ENCODE measurements at places on chromosomes 4 and X. TPM values are rescaled to one million over a fixed set of nuclear protein-coding genes. Genes with fewer than 3 reads are reported as not detected.

CABS1 gene
- not detected for total RNA-seq

MPC1L gene
- total RNA-seq, result not detected

GPR78 gene
- not detected for total RNA-seq

OTUD5 gene
- total RNA-seq, result 78.1 TPM

DNA sequence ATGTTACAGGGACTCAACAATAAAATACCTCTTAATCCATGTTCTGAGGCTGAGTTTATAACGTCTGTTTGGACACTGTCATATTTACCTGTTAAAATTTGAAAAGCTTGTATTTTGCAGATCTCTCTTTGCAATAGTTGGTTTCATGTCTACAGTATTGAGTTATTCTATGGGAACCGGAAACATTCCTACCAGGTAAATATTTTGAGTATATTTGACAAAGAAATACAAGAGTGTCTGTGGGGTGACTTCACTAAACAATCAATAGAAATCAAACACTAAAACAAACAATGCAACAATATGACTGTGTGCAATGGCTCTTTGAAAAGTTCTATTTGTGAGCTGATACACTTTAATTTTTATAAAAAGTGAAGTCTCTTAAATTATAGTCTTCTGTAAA is 47.7 kb upstream of the CXCL8 start:
- H3K27me3 ChIP-seq, result no peaks in the 10 kb centered on the region
- no peaks in the 10 kb centered on the region for H3K36me3 ChIP-seq
- no peak for DNase-seq
- no peak overlapping the region for H3K4me3 ChIP-seq
- no peak overlapping the region for H3K27ac ChIP-seq

DNA sequence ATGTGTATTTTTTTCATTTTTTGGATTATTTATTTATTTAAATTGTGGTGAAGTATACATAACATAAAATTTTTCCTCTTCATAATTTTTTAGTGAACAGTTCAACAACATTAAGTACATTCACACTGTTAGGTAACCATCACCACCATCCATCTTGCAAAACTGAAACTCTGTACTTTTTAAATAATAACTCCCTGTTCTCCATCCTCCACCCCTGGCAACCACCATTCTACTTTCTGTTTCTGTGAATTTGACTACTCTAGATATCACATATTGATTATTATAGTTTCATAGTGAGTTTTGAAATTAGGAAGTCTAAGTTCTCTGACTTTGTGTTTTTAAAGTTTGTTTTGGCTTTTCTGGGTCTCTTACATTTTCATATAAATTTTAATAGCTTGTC is 89.3 kb upstream of the STX18 start:
- no peak overlapping the region for H3K27ac ChIP-seq
- no peak overlapping the region for H3K4me3 ChIP-seq
- no peaks in the 10 kb centered on the region for H3K4me1 ChIP-seq
- no peaks in the 10 kb centered on the region for H3K27me3 ChIP-seq
- peaks cover 7% of the 10 kb centered on the region for H3K36me3 ChIP-seq

GRCh38 chrX:14865201-14865600 is 7.7 kb downstream of the FANCB start:
- no peak for DNase-seq
- no peak overlapping the region for H3K27ac ChIP-seq
- H3K36me3 ChIP-seq, result peaks cover 16% of the 10 kb centered on the region
- H3K4me1 ChIP-seq, result no peaks in the 10 kb centered on the region
- H3K4me3 ChIP-seq, result no peak overlapping the region

DNA sequence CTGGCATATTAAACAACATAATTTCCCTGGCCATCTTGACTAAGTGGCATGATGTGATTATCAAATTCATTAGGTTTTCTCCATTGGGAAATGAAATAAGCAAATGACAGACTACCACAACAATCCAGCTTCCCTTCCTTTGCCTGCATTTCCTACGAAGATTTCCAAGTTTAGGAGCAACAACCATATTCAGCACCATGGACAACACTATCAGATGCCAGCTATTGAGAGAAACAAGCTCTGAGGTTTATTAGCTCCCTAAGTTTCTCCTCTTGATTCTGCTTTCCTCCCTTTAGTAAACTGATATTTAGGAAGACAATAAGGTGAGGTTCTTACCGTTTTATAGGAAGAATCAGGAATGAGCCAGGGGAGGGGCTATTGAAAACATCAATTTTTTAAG is 36.2 kb downstream of the DCX start:
- no peaks in the 10 kb centered on the region for H3K4me1 ChIP-seq
- no peaks in the 10 kb centered on the region for H3K36me3 ChIP-seq
- H3K27me3 ChIP-seq, result no peaks in the 10 kb centered on the region
- H3K4me3 ChIP-seq, result no peak overlapping the region
- no peak for DNase-seq
- H3K27ac ChIP-seq, result no peak overlapping the region

DNA sequence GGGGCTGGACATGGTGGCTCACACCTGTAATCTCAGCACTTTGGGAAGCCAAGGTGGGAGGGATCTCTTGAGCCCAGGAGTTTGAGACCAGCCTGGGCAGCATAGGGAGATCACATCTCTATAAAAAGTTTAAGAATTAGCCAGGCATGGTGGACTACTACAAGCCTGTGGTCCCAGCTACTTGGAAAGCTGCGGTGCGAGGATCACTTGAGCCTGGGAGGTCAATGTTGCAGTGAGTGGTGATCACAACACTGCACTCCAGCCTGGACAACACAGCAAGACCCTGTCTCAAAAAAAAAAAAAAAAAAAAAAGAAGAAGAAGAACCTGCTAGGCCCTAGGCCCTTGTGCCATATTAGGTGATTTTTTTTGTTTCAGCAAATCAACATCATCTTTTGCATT is 12.2 kb downstream of the SRD5A3 start:
- peaks cover 15% of the 10 kb centered on the region for H3K4me1 ChIP-seq
- H3K4me3 ChIP-seq, result no peak overlapping the region
- no peak for DNase-seq
- no peak overlapping the region for H3K27ac ChIP-seq

DNA sequence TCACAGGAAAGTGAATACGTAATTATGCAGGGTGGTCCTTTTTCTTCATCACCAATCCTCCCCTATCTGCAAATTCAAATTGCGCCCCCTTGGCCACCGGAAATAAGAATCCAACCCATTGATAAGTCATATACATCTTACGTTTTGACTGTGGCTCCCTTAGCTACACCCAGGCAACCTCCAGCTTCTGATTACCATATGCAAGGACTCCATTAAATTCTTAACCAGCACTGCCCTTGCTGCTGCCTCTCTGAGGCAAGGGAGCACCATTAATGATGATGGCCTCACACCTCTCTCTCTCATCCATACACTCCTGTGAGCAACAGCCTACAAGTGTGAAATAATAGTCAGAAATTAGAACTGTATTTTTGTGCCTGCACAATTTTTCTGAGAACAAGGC is 106.0 kb upstream of the NOCT start:
- no peak overlapping the region for H3K4me3 ChIP-seq
- no peak overlapping the region for H3K27ac ChIP-seq
- no peak for DNase-seq
- no peaks in the 10 kb centered on the region for H3K36me3 ChIP-seq

DNA sequence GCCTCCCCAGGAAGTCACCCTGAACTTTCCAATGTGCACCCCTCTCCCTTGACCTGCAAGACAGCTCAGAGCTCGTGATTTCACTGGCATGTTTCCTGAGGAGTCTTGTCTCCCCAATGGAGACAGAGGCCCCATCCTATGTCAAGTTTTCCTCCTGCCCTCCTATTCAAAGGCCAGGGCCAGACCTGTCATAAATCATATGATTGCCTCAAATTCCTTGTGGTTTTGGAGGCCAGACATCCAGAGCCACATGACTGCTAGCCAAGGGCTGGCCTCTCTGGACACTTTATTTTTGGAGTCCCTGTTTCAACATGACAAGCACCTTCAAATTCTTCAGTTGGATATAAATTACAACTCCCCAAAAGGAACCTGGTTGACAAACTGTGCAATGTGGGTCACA is 76.0 kb upstream of the TFDP3 start:
- no peaks in the 10 kb centered on the region for H3K36me3 ChIP-seq
- no peak overlapping the region for H3K4me3 ChIP-seq
- DNase-seq, result no peak

- no peak overlapping the region for H3K4me3 ChIP-seq
- no peaks in the 10 kb centered on the region for H3K36me3 ChIP-seq
- H3K27ac ChIP-seq, result no peak overlapping the region
- H3K27me3 ChIP-seq, result peaks cover 4% of the 10 kb centered on the region
Observed at GRCh38 chr4:150207871-150208270, 129.6 kb downstream of the DCLK2 start.

DNA sequence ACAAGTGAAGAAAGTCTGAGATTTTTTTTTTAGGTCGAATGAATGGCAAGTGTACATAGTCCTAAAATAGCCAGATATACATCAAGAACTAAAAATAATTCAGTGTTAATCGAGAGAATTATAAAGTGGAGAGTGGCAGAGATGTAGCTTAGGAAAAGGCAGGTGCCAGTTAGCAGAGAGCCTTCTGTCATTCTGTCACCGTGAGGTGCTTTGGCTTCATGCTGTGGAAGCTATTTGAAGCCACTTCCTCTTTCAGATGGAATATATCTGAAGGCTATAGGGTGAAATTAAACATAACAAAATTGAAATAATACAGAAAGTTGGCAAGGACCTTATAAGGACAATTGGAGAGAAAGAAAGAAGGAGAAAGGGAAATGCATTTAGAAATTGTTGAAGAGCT is 756.3 kb downstream of the CCSER1 start:
- no peak overlapping the region for H3K4me3 ChIP-seq
- no peak overlapping the region for H3K27ac ChIP-seq
- H3K4me1 ChIP-seq, result no peaks in the 10 kb centered on the region
- H3K27me3 ChIP-seq, result no peaks in the 10 kb centered on the region
- no peak for DNase-seq

DNA sequence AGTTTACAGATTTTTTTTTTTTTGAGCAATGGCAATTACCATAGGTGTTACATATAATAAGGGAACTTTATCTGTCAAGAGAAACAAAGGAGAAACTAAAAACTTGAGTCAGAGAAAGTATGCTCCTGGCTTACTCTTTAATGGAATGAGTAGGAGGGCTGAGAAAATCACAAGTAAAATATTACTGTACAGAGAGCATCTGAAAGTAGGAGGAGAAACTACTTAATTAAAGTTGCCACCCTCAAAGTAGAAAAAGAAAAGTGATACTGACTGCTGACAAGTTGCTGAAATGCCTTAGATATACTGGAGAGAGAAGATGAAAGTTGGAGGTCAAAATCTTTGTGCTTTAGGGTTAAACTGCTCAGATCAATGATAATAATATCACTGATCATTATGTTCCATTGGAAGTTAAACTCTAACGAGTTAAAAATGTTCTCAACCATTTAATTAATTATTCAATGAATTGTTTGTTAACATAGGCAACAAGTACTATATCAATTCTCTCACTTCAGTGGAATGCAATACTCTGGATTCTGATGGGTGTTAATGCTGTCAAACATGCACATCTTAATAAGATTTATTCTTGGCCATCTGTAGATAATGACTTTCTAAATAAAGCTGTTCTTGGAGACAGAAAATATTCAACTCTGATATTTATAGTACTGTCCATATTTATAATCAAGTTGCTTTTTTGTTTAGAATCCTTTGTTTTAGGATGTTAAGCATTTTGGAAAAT is 61.2 kb upstream of the CAMK2D start:
- H3K27me3 ChIP-seq, result peaks cover 3% of the 10 kb centered on the region
- no peak overlapping the region for H3K4me3 ChIP-seq
- no peak for DNase-seq
- peaks cover 22% of the 10 kb centered on the region for H3K4me1 ChIP-seq

DNA sequence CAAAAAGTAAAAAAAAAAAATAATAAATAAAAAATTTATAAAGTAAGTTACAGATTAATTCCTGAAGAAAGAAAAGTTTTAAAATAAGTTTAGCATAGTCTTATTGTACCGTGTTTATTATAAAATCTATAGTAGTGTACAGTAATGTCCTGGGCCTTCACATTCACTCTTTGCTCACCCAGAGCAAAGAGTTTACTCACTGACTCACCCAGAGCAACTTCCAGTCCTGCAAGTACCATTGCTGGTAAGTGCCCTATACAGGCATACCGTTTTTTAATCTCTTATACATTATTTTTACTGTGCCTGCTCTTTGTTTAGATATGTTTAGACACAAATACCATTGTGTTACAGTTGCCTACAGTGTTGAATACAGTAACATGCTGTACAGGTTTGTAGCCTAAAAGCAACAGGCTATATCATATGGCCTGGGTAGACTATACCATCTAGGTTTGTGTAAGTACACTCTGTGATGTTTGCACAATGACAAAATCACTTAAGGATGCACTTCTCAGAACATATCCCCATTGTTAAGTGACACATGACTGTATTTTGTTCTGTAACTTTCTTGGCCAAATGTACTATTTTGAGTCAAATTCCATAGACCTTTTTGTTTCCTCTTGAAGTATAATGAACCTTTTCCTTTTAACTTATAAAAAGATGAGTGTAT is 199.0 kb upstream of the NUDT6 start:
- H3K4me1 ChIP-seq, result no peaks in the 10 kb centered on the region
- H3K27ac ChIP-seq, result no peak overlapping the region
- no peaks in the 10 kb centered on the region for H3K27me3 ChIP-seq
- H3K36me3 ChIP-seq, result peaks cover 10% of the 10 kb centered on the region
- H3K4me3 ChIP-seq, result no peak overlapping the region
- no peak for DNase-seq

All from activated B cell treated with CpG ODN at 0.5 μM for 24 hours (primary cell).